Fibroblast of the aortic adventitia (primary cell): ENCODE measurements at places on chromosomes 2 and 18. TPM values are rescaled to one million over a fixed set of nuclear protein-coding genes. Genes with fewer than 3 reads are reported as not detected.

The NR4A2 gene
- total RNA-seq = 0.41 and 0.81 TPM in 2 replicates

The BMP10 gene
- total RNA-seq = not detected in 2 replicates

DNA sequence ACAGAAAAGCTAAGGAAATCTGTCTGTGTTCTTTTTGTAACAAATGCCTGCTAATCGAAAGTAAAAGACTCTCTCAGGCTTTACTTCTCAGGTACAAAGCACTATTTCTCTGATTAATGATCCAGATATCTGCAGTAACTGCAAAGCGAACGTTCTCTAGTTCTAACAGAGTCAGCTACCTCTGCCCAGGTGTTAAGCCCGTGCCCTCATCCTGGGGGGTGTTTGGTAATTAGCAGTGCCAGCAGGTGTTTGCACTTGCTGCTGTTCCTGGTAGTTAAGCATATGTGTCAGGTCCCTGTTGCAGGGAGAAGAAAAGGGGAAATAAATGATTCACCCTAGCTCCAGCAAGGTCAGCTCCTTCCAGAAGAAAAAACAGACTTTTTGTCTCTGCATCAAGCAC lies 58.8 kb upstream of the CRIM1 start:
- no peak for DNase-seq

The SKOR2 gene
- not detected in 2 replicates for total RNA-seq

- no peak for DNase-seq
Observed at GRCh38 chr2:19847486-19847885, 54.3 kb downstream of the TTC32 start.

GRCh38 chr18:54261894-54262293 lies 7.4 kb upstream of the POLI start:
- DNase-seq = no peak

The KCNF1 gene
- not detected in 2 replicates for total RNA-seq

GRCh38 chr18:75267643-75268363 lies 57.2 kb downstream of the TSHZ1 start:
- no peak for DNase-seq

DNA sequence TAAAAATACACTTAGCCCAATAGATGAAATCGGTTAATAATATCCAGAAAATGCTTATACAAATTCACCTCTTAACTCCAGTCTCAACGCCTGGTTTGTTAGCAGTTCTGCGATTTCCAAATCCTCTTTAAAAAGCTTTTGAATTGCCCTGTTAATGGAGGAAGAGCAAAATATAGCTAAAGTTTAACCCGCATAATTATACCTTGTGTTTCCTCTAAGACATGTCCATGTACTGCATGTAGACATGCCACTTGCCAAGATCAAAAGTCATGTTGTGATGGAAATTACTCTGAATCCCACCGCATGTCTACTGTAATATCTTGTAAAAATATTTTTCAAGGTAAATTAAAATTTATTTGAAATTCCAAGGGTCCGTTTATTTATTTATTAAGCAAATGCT lies 291.2 kb upstream of the LRP1B start:
- no peak for DNase-seq
